ENCODE measurements at places on chromosomes 16 and 17.
A peak's percentile ranks its signal among the peaks of the same experiment; 100 is the strongest.

DNA sequence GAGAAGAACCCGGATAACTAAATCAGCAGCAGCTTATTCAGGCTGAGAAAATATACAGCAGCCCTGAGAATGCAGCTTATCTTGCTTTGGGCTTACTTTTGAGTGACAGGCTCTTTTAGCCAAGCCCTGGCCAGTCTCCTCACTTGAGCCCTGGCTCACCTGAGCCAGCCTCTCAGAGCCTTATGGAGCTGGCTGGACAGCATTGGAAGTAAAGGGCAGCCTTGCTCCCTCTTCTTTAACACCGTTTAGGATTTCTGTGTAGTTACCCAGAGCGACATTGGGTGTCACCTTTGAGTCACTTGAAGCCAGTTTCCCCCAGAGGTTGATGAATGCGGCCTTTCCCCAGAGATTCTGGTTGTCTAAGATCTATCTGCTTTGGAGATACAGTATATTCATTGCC lies 7.7 kb upstream of the NPIPB2 start:
- peak; percentile 52 for DNase-seq

DNA sequence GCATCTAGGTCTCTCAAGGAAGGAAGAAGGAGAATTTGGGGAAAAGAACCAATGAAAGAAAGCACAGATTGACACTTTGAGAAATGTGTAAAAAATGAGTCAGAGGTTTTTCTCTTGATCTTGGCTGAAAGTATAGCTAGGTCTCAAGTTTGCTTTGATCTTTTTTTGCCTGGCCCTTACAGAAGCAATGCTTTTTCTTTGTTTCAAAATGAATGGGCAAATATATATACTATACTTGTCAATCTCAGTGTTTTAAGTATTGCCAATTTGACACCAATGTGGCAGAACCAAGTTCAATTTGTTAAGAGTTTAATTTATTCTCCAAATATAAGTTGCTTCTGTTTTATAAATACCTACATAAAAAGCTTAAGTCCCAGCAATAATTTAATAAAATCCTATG lies 119.6 kb downstream of the PPM1E start:
- DNase-seq, result no peak

DNA sequence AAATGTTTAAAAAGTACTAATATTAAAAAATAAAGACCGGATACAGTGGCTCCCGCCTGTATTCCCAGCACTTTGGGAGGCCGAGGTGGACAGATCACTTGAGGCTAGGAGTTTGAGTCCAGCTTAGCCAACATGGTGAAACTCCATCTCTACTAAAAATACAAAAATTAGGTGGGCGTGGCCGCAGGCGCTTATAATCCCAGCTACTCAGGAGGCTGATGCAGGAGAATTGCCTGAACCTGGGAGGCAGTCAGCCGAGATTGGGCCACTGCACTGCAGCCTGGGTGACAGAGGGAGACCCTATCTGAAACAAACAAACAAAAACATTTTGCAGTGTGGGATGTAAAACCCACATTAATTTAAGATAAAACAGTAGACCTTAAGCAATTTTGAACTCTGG lies 11.8 kb downstream of the CDC27 start:
- no peak for DNase-seq

GRCh38 chr16:8686879-8687278 lies 12.5 kb downstream of the ABAT start:
- no peak for DNase-seq

DNA sequence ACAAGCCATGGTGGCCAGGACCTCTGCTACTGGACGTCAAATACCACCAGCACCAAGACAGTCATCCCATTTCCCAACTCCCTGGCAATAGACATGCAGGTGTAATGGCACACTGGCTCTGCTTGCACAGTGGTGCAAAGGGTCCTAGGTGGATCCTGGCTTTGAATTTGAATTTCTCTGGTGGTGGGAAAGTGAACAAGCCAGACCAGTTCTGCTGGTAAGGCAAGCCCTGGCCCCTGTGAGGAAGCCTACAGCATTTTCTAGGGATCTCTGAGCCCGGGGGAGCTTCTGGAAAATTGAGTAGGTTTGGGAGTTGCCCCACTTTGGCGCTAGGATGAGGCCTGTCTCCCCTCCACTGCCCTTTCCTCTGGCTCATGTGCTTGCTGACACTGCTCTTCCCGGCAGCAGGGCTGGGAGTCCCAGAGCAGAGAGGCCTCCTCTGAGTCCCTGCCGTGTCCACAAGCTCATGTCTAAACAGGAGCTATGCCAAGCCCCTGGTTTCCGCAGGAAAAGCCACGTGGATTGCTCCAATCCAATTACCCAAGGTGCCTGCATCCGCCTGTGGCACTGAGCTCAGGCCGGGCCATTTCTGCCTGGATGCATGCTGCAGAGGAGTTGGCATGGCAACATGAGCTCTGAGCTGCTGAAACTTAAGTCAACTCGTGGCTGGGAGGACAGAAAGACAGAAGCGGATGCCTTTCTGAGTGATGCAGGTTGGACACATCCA lies 67.0 kb downstream of the PRMT7 start:
- DNase-seq, result no peak

DNA sequence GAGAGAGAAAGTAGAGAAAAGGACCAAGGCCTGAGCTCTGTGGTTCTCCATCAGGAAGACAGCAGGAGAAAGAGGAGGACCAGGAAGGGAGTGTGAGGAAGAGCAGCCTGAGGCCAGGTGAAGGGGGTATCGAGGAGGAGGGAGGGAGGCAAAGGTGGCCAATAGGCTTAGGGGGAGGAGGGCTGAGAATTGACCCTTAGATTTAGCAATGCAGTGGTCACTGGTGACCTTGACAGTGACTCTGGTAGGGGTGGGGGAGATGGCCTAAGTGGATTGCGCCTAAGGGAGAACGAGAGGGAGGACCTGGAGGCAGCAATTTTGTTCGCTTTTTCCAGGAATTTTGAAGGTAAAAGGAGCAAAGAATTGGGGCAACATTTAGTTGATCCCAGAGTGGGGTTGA lies 5.4 kb upstream of the NAGS start:
- DNase-seq, result no peak

DNA sequence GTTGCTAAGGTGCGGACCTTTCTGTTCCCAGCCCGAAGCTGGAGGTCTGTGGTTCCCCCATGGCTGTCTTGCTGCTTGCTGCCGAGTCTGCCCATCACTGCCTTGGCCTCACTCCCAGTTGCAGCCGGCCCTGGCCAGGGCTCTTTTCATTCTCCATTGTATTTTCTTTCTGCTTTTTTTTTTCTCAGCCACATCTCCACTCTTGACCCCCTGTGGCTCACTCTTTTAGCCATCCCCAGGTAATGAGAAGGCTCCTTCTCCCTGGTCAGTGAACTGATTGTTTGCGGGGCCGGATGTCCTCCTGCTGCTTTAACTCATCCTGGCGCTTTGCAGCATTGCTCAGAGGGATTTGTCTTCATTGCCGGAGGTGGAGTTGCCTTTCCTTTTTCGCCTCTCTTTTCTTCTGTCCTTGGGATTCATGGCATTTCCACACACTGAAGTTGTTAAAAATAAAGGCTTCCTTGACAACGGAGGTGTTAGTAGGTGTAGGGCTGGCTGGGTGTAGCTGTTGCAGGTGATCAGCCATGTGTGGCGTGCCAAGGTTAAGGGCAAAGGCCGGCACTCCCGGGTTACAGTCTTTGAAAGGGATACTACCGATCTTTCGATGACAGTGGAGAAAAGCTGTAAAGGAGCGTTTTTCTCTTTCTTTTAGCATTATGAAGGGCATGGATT lies 34.1 kb downstream of the MAP2K6 start:
- DNase-seq, result no peak
